ENCODE measurements at places on chromosomes 1 and 21. TPM values are rescaled to one million over a fixed set of nuclear protein-coding genes. Genes with fewer than 3 reads are reported as not detected.
A peak's percentile ranks its signal among the peaks of the same experiment; 100 is the strongest.

DNA sequence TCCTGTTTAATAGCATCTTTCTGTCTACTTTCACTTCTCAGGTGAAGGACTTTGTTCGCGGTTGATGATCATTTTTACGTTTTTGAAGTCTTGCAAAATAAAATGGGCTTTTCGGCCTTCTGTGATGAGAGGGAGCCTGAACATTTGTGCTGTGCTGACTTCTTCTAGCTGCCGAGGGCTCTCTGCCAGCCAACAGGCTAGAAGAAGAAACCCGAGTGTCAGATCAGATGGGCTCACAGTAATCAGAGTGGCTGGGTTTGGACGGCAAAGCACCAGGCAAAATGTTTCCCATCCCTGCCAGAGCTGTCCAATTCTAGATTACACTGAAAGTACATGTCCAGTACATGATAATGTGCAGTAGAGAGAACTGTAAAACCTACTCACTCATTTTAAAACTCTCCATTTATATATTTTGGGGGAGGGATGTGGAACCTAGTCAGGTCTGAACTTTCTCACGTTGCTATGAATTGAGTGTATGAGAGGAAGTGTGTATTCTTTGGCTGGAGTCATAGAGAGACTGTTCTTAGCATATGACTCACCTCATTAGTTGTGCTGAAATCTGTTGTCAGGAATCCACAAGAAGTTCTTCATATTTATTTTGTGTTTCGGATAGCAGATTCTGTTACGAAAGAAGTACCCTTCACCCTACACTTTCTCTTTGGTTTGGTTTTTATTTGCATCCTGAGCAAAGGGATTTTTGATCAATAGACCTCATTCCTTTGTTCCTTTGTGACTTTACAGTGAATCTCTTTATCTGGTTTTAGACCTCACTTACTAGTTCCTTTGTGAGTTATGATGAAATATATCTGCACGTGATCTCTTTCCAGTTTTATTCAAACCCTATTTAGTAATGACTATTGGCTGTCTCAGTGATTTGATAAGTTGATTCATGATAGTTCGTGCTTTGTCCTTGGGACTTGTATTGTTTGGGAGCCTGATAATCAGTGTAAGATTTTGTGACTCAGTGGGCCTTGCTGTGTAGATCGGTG is 4.8 kb downstream of the ATP1A1 start:
- peak; percentile 93 for DNase-seq

DNA sequence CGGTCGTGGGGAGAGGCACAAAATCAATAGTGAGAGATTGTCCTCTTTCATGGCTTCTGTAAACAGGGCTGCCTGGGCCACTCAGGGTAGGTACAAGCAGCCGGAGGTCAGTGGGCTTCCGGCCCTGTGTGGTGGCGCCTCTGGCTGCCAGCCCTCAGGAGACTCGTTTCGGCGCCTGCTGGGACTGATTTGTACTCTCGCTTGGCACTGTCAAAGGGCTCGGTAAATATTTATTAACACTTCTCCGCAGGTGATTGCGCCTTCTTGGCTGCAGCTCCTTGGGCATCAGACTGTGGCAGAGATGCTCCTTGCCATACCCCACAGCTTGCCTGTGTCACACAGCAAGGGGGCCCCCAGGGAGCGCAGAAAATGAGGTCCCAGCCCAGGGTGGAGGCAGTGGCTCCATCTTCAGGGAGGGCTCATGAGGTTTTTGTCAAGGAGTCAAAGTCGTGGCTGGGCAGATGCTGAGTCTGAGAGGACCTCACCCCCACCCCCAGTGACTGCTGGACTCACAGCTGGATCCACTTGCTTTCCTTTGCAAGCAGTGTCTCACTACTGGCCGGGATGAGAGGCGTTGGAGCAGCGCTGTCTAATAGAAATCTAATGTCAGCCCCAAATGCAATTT is 262.5 kb downstream of the GRIK3 start:
- no peak for DNase-seq

EIF2D gene
- 110 TPM for total RNA-seq

GRCh38 chr1:171973421-171973820 is 132.1 kb downstream of the DNM3 start:
- no peak for DNase-seq

CACYBP gene
- 169 TPM for total RNA-seq

C1orf115 gene
- total RNA-seq = 1.6 TPM

- no peak for DNase-seq
These were observed 15.1 kb upstream of the ATP1A4 start for GRCh38 chr1:160136121-160136925.

ZNF684 gene
- 1.8 TPM for total RNA-seq

PIGV gene
- total RNA-seq = 13.3 TPM

GRCh38 chr1:243712941-243713340 is 137.1 kb downstream of the AKT3 start:
- no peak for DNase-seq

GRCh38 chr1:171954361-171954760 is 113.1 kb downstream of the DNM3 start:
- DNase-seq = no peak

- DNase-seq = no peak
These were observed 162.7 kb downstream of the HMCN1 start for GRCh38 chr1:185896863-185897262.

DUSP10 gene
- 15.9 TPM for total RNA-seq

GRCh38 chr1:95309031-95309471 is 75.0 kb downstream of the RWDD3 start:
- peak; percentile 47 for DNase-seq

PAQR6 gene
- 21.5 TPM for total RNA-seq

DNA sequence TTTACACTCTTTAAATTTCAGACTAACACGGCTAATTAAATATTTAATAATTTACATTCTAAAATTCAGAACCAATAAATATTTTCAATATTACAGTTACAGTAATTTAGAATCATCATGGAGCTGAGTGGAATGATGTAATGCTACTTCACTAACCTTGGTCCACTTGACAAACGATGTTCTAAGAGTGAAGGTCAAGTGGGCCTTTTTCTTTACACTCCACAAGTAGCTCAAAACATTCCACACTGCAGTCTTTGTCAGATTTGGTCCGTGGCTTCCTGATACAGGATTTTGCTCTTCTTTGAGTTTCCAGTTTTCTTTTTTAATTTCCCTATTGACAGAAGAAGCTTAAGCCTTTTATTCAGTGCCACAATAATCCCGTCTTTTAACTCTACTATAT is 164.6 kb upstream of the NRIP1 start:
- no peak for DNase-seq

DNA sequence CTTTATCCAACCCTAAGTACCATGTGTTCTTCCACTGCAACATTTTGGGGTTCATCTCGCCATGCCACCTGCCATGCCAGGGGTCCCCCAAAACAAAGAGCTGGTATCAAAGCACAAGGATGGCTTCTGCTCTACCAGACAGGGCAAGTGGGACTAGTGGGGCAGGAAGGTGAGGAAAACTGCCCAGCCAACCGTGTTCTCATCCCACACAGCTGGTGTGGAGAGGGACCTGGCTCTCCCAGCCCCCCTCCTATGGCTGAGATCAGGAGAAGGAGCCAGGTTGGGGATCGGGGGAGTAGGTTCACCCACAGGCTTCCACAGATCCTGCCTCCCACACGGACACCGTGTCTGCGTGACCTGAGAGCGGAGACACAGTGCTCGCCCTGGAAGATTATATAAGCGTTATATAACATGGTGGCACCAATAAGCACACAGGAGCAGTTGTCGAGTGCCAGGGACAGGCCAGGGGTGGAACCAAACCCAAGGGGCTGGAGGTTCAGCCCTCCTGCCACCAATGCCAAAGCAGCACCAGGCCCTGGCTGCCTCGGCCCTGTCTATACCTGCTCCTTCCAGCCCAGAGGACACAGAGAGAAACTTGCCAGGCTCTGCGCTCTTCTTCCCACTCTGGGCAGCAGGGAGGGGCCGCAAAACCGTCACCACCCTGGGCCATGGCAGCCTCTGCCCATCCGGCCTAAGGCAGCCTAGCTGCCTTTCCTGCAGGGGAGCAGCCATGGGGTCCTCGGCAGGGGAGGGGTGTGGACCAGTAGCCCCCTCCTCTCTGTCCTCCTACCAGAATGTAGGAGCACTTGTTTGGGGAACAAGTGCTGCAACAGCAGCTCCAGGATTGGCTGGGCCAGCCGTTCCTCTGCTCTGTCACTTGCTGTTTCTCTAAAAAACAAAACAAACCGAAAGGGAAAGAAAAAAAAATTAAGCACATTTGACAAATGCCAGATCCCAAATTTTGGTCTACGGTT is 43.5 kb downstream of the CD34 start:
- DNase-seq = no peak
